ENCODE measurements at places on chromosomes 4 and X.

DNA sequence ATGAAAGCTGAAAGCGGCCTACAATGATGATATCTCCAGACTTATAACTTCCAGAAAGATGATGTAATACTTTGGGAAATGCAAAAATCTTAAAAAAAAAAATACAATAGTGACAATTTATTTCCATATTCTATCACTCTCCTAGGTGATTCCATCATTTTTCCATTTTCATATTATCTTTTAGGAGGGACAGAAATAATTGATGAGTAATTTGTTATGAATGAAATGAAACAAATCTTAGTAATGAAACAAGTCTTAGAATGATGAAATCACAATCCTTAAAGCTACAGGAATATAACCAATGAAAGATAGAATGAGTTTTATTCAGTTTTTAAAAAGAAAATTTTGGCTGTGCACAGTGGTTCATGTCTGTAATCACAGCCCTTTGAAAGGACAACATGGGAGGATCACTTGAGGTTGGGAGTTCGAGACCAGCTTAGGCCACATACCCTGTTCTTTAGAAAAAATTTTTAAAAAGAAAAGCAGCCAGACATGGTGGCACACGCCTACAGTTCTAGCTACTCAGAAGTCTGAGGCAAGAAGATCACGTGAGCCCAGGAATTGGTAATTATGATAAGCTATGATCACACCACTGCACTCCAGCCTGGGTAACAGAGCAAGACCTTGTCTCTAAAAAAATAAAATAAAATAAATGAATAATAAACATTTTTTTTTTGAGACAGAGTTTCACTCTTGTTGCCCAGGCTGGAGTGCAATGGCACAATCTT is 21.7 kb downstream of the CLOCK start:
- DNase-seq, result no peak

GRCh38 chr4:41795796-41796385 is 47.4 kb upstream of the PHOX2B start:
- DNase-seq, result no peak

DNA sequence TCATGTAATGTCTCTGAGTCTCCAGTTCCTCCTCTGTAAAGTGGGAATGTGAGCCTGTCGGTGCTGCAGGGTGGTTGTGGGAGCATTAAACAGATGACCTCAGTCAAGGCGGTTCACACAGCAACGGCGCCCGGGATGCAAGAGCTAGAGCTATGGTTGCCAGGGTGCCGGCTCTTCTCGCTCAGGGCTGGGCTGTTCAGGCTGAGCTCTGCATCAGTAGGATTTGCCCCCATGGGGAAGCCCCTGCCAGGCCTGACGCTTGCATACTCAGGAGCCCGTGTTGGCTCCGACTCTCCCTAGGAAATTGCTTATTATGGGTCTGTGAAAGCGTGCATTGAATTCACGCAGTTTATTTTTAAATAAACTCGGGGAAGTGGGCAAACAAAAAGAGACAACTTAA is 67.3 kb downstream of the PSAPL1 start:
- no peak for DNase-seq

DNA sequence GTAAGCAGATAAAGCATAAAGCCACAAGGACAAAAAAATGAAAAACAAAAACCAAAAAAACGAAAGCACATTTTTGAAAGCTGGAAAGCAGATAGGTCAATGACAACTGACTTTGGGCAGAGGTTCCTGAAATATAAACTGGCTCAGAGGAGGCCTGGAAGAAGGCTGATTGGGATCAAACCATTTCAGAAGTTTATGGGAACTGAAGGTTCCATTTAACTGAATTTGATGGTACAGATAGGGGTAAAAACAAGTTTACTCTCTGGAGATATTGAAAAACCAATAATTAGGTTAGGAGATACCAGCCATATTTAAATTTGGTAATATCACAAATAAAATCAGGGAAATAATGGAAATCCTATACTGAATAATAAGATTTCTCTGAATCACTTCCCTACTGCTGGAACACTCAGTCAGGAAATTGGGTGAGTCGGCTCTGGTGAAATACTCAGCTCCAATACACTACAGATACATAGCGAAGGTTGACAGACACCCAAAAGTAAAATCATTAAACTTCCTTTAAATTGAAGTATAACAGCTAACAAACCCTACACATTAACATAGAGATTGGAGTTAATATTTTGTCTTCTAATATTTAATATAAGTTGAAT is 1584.3 kb downstream of the STIM2 start:
- DNase-seq, result no peak

DNA sequence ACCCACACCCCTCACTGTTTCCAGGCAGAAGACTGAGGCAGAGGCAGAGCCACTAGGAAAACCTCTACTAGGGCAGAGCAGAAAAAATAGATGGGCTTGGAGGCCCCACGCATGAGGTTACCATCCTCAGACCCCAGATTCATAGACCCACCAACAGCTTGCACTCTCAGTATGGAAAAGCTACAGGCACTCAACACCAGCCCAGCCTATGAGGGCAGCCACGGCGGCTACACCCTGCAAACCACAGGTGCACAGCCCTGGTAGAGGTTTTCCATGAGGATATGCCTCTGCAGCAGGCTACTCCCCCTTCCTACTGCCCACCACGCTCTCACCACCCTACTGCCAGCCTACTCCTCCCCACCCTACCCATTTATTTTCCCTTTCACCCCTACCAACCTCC is 235.1 kb downstream of the CWH43 start:
- no peak for DNase-seq

All from right cardiac atrium (tissue), 5 donors.